ENCODE measurements at places on chromosomes 11 and 22.
A peak's percentile ranks its signal among the peaks of the same experiment; 100 is the strongest.

DNA sequence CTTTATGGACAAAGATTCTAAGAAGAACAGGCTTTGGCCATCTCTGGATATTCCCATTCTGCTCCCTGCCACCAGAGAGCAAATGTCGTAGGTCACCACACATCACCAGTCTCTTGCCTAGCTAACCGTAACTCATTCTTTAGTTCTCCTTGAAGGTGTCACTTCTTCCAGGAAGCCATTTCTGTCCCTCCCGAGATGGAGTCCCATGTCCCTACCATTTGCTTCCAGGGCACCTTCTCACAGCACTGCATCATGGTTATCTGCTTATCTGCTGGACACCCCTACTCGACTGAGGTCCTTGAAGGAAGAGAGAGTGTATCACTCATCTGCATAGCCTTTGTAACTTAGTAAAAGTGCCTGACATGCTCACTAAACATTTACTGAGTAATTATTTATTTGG is 47.6 kb downstream of the FAM83F start:
- no peak for DNase-seq

DNA sequence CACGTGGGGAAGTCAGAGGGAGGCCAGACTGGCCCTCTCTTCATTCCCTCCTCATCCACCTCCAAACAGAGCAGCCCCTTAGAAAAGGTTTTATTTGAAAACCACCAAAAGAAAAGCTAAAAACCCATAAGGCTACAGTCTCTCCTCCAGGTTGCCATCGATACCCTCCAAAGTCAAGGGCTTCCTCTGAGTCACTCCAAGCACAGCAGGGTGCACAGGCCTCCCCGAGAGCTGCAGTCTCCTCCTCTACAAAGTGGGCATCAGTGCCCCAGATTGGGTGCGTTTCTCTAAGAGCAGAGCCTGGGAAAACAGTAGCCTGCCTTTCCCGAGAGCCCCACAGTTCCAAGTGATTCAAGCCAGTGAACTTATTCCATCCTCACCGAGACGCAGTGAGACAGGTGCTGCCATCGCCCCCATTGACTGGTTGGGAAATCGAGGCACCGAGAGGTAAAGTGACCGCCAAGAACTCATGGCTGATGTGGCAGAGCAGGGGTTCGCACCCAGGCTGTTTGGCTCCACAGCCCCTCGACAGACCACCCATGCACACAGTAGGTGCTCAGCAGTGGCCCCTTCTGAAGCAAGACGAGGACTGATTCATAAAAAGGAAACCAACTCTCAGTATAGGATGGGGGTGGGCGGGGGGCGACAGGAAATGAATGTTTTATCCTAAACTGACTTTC is 91.7 kb upstream of the SHISAL1 start:
- DNase-seq = no peak

- no peak for DNase-seq
These were observed 7.0 kb upstream of the CASP12 start for GRCh38 chr11:104905271-104905670.

DNA sequence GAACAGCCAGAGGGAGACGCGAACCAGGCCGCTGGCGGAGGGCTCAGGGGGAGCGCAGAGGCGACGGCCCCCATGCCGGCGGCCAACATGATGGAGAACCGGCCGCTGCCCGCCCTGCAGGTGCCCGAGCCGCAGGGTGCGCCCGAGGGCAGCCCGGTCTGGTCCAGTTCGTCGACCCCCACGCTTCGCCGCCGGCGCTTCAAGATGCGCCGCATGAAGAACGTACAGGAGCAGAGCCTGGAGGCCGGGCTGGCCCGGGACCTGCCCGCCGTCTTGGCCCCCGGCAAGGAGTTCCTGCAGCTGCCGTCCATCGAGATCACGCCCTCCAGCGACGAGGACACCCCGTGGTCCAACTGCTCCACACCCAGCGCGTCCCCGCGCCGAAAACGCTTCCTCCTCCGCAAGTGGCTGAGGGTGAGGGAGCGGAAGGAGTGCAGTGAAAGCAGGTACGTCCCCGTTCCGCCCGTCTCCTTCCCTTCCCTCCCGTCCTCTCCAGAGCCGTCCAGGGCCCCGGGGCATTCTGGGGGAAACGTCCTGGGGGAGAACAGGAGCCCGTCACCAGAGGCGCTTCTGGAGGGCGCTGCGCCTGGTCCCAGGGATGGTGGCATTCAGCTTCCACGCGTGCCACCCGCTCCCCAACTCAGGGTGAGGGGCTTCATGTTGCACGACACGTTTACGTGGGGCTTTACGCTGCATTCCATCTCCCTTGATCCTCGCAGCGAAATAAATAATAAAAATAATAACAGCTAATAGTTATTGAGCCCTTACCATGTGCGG is 840 bp downstream of the GRAMD1B start:
- no peak for DNase-seq

DNA sequence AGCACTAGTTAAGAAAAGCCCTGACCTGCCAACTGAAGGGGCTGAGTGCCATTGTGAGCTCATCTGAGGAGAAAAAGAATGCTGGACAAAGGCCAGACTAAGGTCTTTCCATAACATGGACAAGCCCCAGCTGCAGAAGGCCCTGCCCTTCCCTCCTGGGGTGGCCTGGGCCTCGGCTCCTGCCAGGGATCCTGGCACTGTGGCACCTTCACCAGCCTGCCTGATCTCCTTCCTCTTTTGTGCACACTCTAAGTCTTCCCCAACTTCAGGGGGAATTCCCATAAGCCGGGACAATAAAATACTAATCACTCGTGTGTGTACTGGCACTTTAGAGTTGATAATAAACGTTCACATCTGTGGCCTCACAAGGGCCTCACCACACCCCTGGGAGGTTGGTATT is 9.9 kb downstream of the TMPRSS13 start:
- DNase-seq = no peak

GRCh38 chr22:38839686-38840085 is 4.1 kb downstream of the NPTXR start:
- no peak for DNase-seq

- DNase-seq = no peak
These were observed 112.9 kb upstream of the DDI1 start for GRCh38 chr11:103923451-103923931.

- DNase-seq = no peak
These were observed 6.7 kb downstream of the RNF141 start for GRCh38 chr11:10534316-10534715.

DNA sequence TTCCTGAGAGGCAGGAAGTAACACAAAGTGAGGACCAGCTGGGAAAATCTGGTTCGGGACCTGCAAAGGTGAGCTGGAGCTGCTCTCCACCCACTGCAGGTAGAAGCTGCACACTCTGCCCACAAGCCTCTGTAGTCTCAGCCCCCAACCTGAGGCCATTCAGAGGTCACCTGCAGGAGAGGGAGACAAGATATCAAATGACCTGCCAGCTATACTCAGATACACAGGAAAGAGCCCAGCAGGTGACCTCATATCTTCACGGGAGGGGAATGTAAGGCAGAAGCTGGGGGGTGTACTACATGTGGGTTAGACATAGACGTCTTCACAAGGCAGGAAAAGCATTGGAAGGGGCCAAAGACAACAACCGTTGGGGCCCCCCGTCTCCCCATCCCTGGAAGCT is 86.1 kb downstream of the APIP start:
- DNase-seq = no peak

GRCh38 chr11:61378713-61379313 is 13.6 kb upstream of the TMEM216 start:
- no peak for DNase-seq

GRCh38 chr11:96045622-96046456 is 121.9 kb upstream of the MTMR2 start:
- DNase-seq = no peak

GRCh38 chr11:11579012-11579988 is 42.5 kb downstream of the GALNT18 start:
- DNase-seq = no peak

GRCh38 chr11:84930863-84931262 is 696.3 kb downstream of the DLG2 start:
- no peak for DNase-seq

GRCh38 chr22:19824926-19825339 is 29.7 kb downstream of the GNB1L start:
- no peak for DNase-seq

DNA sequence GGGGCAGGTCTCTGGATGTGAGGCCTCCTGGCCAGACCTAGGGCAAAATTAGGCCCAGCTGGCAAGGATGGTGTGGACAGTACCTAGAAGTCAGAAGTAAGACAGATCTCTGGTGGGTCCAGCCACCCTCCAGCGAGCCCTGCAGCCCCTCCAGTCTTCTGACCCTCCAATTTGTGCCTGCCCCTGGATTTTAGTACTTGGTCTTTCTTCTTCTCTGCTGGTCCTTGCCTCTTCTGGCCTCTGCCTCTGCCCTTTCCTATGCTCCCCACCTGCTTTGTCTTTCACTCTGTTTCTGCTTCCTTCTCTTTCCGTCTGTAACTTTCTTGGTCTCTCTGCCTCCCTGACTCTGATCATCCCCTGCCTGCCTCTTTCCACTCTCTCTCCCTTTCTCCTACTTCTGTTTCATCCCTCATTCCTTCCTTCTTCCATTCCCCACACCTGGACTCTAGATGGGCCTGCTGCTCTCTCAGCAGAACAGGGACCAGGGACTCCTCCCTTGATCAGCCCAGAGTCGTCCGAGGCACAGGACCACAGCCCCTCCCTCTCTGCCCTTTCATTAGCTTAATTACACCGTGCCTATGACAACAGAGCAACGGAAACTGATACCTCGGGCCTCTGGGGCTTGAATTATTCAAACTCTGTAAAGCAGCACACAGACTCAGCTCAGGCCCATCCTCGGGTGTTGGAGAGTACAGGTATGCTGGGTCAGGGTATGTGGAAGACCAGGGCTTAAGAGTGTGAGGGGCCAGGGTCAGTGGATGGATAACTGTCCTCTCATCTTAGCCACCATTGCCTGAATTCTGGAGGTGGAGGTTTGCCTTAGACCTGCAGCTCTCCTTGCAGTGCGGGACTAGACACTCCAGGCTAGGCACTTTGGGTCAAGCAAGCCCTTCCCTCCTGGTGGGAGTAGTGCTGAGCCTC is at the start of gene CHRNA10:
TSS of gene CHRNA10 (minus strand) at position 51 of the 921 bp plus-strand sequence. CDS start 72 bp downstream, outside the sequence.
- no peak for DNase-seq

DNA sequence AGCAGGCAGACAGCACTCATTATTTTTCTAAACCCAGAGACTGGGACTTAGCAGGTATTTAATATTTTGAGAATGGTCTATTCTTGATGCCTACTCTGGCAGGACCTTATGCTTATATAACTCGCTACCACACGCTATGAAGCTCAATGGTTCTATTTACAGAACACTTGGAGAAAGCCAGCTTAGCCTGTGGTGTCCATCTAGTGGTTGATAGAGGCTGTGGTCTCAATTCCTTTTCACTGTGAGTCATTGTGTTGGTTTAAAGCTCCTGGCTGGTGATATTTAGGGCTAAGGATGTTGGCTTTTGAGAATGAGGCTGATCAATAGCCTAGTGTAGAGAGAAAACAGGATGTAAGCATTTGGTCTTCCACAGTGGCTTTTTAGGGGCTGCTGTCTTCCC is 206.4 kb downstream of the DBX1 start:
- no peak for DNase-seq

DNA sequence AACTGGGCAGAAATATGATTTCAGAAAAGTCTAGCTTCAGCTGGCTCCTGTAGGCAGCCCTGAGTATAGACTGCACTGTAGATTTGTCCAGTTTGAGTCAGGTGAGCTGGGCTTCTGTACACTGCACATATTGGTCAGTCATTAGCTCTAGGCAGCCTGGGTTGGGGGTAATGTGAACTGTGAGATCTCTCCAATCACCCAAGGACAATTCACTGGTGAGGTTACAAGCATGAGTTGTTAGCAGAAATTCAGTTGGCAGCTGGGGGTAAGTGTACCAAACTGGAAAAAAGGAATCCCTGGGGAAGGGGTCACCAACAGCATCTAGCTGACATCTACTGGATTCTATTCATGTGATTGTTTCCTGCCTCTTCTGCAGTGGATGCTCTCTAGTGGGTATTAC is 39.7 kb downstream of the MRGPRX2 start:
- no peak for DNase-seq

GRCh38 chr22:48478529-48479265 is 1349.0 kb downstream of the BRD1 start:
- no peak for DNase-seq

GRCh38 chr22:48091656-48092223 is 1329.3 kb downstream of the TBC1D22A start:
- DNase-seq = no peak

DNA sequence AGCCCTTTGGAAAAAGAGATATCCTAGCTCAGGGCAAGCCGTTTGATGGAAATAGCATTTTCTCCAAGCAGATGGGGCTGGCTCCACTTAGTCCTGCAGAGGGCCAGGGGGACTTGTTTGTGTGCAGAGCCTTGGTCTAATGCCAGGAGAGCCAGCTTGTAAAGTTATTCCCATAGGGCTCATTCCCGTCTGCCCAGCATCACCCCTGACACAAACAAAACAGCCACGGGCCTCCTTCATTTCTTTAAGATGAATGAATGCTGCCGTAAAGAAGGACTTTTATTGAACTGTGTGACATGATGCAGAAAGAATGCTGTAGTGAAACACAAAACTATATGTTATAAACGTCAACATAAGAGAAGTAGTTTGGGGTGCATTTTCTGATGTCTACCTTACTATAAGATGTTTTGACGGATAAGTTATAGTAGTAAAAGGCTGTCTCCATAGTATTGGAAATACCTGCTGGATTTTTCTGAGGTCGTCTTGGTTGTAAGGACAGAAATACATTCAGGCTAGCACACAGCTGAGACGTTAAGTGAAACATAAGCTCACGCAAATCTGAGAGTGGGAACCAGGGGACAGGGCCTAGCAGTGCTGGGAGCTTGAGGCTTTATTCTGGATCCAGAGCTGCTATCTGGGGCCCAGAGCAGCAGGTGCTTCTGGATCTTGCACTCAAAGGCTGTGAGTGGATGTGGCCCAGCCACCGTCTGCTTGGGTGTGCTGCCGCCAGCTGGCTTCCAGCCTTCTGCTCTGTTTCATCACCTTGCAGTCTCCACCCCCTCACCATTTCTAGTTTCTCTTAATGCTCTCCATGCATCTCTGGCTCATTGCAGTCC is 53.3 kb downstream of the NCAM1 start:
- no peak for DNase-seq

DNA sequence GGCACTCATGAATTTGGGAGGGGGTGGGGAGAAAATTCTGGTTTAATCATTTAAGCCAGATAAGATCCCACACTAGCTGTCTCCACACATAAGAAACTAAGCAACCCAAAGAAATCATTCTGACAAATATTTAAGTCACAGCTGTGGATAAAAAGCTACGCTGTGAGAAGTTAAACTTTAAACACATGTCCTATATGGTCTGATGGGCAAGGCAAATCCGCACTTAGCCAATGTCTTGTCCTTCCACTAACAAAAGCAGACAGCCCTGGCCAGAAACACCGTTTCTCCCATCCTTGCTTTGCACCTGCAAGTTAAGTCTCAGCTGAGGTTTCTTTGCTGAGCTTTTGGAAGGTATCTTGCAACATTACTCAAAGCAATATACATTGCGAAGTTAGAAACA is 68.0 kb downstream of the ETS1 start:
- DNase-seq = no peak

GRCh38 chr11:126280595-126280994 is 2.3 kb upstream of the TIRAP start:
- no peak for DNase-seq

GRCh38 chr11:45163956-45164575 is 17.6 kb downstream of the PRDM11 start:
- DNase-seq = peak; percentile 51

GRCh38 chr11:61567286-61568061 is 13.4 kb downstream of the SYT7 start:
- no peak for DNase-seq

GRCh38 chr11:62715150-62716130 is 8.0 kb downstream of the GNG3 start:
- no peak for DNase-seq

Measured in anterior cingulate cortex (tissue), 58 donors.